ENCODE measurements at places on chromosomes 6 and 20.

DNA sequence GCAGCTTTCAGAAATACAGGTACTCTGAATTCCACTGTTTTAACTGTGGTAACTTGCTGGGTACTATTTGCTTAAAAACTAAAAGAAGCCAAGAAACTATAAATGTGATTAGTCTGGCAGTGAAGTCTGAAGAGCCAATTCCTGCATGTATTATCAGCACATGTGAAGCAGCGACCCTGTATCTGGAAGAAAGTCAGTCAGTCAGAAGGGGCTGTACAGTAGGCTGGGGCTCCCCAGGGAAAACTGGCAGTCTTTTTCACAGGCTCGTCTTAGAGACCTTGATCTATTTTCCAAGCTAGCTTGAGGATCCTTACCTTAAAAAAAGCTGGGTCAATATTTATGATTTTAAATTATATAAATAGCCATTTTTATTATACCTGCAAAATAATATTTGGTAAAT, 104.9 kb downstream of the PDSS2 start:
- DNase-seq, result no peak

GRCh38 chr6:27025351-27025750, 222.2 kb upstream of the PRSS16 start:
- DNase-seq, result no peak

DNA sequence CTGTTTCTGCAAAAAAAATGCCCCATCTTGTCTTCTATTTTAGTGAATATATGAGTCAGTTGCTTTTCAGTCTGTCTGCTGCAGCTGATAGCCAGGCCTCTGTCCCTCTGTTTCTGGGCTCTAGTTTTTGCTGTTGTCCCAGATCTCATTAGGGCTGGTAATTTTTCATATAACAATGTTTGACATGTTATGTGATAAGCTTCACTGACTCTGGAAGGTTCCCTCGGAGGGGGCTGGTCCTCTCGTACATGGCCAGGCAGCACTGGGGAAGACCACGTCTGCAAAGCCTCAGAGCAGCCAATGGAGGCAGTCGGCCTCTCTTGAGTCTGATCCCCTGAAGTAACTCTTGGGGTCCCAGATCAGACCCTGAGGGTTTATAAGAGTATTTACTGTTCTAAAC, 223.8 kb downstream of the THBS2 start:
- no peak for DNase-seq

DNA sequence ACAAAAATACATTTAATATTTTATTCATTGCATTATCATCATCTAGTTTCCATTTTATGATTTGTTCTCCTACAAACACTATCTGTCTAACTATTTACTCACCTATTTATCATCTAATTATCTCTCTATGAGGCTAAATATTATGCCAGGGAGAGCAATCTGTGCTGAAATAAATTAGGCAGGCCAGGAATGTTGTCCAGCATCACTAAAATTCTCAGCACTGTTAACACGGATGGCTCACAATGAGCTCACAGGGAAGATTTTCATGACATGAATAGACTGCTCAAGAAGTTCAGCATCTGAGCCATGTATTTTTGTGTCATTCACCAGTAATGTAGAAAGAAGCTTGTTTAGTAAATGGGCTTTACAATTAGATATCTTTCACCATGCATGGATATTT, 1277.2 kb downstream of the GRIK2 start:
- DNase-seq, result no peak

GRCh38 chr6:129607581-129608186, 102.3 kb downstream of the ARHGAP18 start:
- no peak for DNase-seq

GRCh38 chr20:34165018-34165619, 53.1 kb upstream of the EIF2S2 start:
- DNase-seq, result no peak

DNA sequence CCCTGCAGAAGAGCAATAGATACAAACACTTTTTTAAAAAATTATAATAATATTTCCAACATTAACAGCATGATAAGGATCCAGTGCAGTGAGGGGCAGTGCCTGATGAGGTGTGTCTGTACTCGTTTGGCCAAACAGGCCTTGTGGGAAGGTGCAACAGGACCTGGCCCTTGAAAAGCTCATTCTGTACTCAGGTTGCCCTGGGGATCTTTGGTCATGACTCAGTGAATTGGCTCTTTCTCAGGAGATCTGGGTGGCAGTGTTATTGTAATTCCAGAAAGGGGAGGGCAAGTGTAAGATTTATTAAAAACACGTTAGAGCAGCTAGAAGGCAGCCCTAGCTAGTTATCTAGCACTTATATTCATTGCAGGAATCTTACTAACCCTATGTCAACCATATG, 2.9 kb upstream of the SPINT3 start:
- no peak for DNase-seq

DNA sequence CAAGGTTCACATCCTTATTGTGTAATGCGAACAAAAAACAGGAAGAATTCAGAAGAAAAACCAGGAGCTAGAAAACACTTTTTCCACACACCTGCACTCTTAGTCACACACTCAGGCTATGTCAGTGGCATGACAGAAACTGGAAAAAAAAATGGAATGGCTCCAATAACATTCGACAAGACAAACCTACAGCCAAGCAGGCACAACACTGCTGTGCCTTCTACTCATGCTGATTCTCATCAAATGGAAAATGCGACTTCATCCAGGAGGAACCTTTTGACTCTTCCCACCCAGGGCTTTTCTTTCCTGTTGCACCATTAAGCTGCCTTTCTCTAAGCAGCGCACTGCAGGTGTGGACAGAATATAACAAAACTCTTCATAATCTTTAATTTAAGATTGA, 163.2 kb upstream of the BTBD3 start:
- DNase-seq, result no peak

DNA sequence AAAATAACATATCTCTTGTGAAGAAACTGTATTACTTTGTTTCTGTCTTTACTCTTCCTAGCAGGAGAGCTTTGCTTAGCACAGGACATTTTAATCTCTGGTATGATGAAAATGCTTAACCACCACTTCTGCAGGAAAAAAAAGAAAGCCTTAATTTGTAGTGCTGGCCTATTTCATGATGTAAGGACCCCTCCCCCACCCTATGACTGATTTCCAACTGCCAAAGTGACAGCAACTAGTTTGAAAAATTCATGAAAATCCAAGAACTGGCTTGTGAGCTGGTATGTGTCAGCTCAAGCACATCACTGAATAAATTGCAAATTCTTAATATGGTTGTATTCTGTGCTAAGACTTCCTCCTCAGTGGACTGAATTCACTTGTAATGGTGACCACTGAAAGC, 125.3 kb downstream of the REV3L start:
- no peak for DNase-seq

DNA sequence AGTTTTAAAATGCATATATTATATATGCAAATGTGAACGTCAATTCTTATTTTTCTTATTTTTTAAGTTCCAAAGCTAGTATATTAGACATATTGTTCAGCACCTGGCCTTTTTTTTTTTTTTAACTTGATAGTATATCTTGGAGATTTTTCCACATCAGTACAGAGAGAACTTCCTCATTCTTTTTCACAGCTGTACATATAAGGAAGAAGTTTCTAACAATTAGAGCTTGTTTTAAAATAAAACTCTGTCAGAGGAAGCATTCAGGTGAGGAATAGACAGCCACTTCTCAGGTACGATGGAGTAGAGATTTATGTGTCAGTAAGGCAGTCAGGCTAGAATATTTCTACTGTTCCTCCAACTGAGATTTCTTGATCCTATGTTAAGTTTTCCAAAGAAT, 233.1 kb upstream of the SUPT3H start:
- no peak for DNase-seq

- DNase-seq, result no peak
These were observed 123.7 kb upstream of the MLIP start for GRCh38 chr6:53987522-53987888.

DNA sequence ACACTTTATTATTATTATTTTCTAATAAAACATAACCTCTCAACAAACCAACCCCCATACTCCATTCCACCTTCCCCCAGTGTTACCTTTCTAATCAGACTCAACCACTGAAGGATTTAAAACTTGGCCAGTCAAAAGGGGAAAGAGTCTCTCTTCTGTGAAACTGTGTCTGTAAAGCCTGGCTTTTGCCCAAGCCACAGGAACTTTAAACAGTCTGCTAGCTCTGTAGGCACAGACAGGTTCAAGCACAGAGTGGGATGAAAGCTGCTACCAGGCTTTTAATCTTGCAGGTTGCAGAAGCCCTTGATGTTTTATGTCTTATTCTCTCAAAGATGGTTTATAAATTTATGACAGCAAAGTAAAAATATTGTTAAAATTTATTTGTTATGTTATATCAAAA, 585.7 kb downstream of the TENT5A start:
- DNase-seq, result peak; percentile 1

DNA sequence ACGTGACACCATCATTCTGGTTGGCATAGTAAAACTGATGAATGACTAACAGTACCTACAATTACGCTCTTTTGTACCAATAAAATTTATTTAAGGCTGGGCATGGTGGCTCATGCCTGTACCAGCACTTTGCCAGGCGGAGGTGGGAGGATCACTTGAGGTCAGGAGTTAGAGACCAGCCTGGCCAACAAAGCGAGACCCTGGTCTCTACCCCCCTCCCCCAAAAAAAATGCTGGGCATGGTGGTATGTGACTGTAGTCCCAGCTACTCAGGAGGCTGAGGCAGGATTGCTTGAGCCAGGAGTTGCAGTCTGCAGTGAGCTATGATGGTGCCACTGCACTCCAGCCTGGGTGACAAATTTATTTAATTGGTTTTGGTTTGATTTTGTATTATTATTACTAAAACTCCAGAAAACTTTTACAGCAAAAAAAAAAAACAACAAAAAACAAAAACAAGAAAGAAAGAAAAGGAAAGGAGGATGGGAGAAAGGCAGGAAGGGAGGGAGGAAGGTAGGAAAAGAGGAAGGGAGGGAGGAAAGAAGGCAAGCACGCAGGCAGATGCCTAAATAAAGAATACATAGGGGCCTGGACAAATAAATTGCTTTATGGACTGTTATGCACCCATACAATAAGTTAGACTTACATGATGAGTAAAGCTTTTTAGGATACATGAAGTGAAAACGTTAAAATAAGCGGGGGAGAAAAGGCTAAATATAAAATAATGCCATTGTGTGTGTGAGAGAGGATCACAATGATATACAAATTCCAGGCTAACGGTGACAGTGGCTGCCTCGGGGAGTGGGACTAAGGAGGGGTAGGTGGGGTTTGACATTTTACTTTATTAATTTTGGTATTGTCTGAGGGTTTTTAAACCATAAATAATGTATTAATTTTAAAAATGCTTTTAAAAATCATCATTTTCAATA, 682 bp upstream of the ZSCAN9 start:
- no peak for DNase-seq

DNA sequence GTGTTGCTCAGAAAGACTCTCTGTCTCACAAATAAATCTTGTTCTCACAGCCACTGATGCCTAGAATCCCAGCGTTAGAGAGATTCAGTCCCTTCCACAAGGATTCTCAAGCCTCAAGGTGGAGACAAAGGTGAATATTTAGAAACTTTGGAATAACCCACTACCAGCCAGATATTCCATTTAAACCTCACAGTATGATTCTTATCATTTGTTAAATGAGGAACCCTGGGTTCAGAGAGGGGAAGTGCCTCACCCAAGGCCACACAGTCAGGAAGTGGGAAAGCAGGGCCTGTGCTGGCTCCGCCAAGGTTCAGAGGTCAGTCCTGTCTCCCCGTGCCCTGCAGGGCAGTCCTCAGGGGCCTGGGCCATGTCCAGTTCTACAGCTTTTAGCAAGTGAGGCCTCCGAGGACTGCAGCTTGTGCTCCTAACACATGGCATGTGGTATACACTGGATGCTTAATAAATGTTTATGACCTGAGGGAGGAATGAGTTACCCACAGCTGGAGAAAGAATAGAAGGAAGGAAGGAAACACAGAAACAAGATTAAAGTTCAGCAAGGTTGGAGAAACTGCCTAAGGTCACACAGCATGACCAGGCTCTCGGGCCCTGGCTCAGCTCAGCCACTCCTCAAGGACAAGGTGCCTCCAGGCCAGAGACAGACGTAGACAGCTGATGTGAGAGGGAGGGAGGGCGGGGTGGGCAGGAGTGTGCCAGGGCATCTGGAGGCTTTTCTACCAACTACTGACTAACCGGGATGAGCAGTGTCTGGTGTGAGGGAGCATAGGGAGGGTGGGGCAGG, 3.9 kb upstream of the TGM2 start:
- no peak for DNase-seq

DNA sequence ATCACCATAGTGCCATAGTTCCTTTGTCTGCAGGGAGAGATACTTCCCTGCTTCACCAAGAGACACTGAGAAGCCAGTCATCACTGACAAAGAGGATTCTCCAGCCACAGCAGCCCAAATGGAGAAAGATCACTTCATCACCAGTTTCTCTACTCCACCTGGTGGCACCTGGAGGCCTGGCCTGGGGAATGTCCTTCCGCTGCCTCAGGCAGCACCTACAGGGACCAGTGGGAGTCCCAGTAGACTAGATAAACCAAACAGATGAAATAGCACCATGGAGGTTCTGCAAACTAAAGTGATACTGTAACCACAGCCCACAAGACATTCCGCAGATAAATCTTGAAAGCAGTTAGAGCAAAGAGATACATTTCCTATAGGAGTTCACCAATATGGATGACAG, 266.5 kb downstream of the C6orf118 start:
- DNase-seq, result no peak

DNA sequence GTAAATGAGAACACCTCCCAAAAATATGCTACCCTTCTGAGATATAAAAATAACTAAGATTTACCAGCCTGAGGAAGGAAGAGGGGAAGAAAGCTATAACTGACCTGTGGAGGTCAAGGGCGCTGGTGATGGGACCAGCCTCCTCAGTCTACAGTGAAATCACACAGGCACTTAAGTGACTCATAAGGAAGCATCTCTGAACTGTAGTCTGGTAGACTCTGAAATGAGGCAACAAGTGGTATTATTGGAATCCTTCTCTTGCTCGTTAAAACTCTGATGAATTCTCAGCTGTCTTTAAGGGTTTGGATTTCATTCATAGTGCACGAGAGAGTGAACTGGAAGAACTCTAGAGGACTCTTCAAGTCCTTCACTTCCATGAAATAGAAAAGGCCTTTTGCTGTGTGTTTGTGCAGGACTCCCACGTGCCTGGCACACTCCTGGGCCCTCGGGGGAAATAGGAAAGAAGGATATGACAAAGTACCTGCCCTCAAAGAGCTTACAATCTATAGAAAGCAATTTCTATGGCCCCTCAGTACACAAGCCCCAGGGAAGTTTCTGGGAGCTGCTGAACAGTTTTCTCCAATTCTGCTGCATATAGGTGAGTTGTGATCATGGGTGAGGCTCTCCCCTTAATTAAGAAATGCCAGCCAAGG, 231.8 kb upstream of the RREB1 start:
- no peak for DNase-seq

GRCh38 chr20:38842558-38842981, 37.1 kb downstream of the PPP1R16B start:
- peak; percentile 44 for DNase-seq

GRCh38 chr6:23213651-23214050, 644.3 kb downstream of the HDGFL1 start:
- DNase-seq, result no peak

- DNase-seq, result no peak
These were observed 54.1 kb downstream of the BPIFB1 start for GRCh38 chr20:33337119-33337518.

- DNase-seq, result no peak
These were observed 77.0 kb upstream of the MLN start for GRCh38 chr6:33880766-33881165.

Measured in Jurkat, Clone E6-1 (cell line).